HS-5 (cell line): ENCODE measurements at places on chromosomes 11 and 22.

DNA sequence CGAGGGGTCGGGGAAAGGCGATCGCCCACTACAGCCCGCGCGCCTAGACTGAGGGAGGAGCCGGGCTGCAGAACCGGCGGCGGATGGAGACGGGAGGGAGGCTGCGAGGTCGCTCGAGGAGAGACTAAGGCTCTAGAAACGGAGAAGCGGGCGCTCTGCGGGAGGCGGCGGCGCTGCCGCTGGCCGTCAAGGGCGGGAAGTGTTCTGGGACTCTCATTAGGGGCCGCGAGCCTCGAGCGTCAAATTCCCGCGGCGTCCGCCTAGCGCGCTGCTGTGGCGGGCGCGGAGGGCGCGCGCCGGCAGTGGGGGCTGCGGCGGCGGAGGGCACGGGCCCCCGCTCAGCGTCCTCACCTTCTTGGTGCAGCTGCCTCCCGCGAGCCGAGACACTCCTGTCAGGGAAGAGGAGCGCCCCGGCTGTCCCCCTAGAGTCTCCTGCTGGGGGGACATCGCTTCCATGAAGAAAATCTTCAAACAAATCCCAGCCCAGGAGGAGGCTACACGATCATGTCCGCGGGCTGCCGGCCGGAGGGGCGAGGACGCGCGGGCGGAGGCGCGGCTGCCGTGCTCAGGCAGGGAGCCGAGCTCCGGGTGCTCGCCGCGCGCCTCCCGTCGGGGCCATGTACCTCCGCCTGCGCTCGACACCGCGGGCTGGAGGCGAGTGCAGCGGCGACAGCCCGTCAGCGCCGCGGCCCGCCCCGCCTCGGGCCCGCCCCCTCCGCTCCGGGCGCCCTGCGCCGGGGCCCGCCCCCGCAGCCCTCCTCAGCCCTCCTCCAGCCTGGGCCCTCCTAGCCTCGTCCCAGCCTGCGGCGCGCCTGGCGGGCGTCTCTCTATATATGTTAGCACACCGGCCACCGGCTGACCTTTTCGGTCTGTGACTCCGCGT, at the start of gene ARHGAP20:
TSS of gene ARHGAP20 (minus strand) at position 662 of the 883 bp plus-strand sequence. CDS start at position 456, 206 bp downstream.
- no peak for DNase-seq

GRCh38 chr11:6438979-6439571, 1.7 kb downstream of the HPX start:
- DNase-seq: no peak

GRCh38 chr11:64759722-64760719, at the start of gene PYGM:
TSS of gene PYGM (minus strand) at chr11:64759974. CDS start at chr11:64759898, 76 bp downstream.
- no peak for DNase-seq

DNA sequence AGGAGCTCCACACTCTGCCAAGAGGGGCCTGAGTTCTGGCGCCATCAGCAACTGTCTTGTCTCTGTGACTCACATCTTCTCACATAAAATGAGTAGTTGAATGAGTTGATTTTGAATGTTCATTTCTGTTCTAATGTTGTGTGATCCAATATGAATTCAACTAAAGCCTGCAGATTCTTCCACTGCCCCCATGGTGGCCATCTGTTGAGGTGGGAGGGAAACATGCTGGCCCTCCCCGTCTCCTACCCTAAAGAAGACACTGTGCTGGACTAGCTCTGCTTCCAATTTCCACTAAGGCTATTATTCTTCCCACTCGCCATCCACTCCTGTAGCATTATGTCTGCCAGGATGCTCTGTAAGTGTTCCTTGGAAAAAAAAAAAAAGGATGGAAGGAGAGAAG, 555.6 kb upstream of the LARGE1 start:
- DNase-seq: no peak

GRCh38 chr11:67649634-67650510, 658 bp downstream of the ACY3 start:
- no peak for DNase-seq

- no peak for DNase-seq
These were observed 36.5 kb downstream of the KIAA0930 start for GRCh38 chr22:45204241-45204640.

DNA sequence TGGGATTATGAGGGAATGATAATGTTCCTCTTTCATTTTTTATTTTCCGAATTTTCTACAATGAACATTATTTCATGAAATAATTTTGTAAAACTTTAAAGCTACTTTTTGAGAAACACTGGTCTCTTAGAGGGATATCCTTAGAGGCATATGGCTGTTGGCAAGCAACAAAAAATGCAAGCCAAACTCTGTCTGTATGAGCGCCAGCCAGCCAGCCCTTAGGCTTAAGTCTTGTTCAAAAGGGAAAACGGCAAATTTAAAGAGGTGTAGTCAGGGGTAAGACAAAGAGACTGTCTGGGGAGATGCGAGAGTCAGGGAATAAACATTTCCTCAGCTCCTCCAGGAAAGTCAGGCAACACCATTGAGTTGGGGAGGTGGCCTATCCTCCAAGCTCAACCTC, 22.5 kb downstream of the ASCC2 start:
- no peak for DNase-seq

DNA sequence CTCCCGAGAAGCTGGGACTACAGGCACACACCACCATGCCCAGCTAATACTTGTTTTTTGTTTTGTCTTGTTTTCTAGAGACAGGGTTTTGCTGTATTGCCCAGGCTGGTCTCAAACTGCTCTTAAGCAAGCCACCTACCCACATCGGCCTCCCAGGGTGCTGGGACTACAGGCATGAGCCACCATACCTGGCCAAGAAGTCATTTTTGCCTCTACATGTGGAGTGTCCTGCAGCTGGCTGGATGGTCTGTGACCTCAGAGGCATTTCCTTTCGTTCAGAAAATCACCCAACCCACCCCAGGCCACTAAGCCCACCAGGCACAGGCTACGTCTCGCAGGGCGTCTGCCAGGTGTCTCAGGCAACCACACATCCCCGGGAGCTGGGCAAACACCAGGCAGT, 12.8 kb downstream of the SHANK2 start:
- no peak for DNase-seq

- DNase-seq: no peak
These were observed 6.8 kb upstream of the LIF start for GRCh38 chr22:30253205-30253852.

GRCh38 chr22:45448431-45448830, 34.9 kb downstream of the RIBC2 start:
- no peak for DNase-seq

DNA sequence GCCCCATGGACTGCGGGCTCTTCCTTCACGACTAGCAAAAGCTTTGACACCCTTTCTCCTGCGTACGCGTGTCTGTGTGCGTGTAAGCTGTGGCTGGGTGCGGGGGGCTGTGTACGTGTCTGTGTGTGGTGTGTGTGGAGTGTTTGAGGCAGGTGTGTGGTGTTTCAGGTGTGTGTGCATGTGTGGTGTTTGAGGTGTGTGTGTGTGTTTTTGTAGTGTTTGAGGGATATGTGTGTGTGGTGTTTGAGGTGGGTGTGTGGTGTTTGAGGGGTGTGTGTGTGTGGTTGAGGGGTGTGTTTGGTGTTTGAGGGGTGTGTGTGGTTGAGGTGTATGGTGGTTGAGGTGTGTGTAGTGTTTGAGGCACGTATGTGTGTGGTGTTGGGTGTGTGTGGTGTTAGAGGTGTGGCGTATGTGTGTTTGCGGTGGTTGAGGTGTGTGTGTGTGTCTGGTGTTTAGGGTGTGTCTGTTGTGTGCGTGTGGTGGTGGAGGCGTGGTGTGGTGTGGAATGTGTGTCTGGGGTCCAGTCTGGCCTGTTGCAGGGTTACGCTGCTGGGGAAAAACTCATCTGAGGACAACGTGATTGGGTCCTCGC, 687 bp upstream of the ARSA start:
- no peak for DNase-seq

DNA sequence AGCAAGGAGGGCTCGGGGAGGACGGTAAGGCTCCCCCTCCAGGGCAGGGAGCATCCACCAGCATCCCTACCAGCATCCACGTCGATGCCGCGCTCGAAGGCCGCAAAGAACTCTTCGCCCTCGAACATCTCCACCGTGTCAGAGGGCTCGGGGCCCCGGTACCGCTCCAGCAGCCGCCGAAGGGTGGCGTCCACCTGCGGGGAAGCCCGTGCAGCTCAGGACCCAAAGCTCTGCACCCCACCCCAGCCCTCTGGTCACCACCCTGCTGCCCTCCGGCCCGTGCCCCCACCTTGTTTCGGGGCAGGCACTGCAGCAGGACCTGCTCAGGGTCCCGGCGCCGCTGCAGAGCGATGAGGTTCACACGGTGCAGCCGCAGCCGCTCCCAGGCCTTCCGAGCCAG, 2.4 kb upstream of the SLC25A22 start:
- no peak for DNase-seq

DNA sequence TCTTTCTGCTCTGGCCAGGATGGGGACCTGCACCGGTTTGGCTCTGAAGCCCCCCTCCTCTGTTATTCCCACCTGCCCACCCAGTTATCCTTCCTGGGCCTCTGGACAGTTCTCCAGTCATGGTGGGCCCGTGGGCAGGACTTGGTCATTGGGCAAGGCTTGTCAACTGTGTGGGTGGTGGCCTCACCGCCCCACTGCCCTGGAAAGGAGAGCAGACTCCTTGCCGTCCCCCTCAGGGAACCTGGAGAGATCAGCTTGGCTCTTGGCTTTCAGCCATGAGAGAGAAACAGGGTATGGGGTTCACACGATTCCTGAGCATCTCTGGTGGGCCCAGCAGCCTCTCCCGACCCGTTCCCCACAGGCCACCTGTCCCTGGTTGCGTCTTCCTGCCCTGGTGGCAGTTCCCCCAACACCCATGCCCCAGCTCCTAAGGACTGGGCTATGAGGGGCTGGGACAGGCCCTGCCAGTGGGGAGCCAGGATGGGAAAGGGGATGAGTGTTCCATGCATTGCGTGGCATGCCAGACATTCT, 92.3 kb downstream of the MORC2 start:
- DNase-seq: no peak

DNA sequence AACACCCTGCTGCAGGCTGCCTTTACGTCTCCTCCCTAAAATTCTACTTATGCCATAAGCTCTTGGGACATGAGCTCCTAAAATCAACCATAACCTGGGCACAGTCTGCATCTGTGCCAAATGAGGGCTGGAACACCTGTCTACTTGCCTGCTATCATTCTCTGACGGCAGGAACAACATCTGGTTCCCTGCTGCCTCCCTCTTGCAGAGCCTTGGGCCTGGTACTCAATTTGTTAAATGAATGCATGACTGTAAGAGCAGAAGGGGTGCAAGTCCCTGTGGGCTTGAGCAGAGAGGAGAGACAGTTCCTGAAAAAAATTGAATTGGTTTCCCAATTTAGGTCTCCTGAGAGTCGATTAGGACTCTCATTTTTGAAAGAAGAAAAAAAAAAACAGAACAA, 66.7 kb upstream of the CSNK2A3 start:
- no peak for DNase-seq

DNA sequence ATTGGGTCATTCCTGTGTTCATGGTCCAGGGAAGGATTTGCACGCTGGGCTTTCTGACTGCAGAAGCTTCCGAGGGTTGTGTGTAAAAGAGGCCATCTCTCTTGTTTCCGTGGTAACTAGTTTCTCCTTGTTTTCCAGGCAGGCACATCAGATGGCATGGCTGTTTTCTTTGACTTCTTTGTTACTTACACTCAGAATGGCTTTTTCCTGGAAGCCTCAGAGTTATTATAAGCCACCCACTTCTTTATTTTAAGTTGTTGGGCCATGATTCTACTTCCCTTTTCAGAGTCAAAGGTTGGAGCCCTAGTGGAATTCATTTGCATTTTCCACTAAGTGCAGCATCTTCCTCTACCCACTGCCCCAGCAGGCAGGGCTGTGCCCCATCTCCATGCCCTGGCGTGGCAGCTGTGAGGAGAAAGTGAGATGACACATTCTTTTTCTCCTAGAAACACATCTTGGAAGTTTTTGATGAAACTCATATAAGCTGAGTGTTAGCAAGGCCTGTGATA, 94.9 kb downstream of the PRR5L start:
- no peak for DNase-seq

GRCh38 chr11:100557830-100558611, 129.1 kb upstream of the ARHGAP42 start:
- peak; percentile 79 for DNase-seq

DNA sequence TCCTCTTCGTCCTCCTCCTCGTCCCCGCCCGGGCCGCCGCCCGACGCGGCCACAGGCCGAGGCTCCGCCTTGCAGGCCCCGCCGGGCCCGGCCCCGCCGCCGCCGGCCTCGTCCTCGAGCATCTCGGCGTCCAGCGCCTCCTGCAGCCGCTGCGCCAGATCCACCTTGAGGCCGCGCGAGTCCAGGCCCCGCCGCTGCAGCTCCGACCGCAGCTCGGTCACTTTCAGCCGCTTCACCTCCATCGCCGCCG, 417 bp downstream of the HNRNPUL2 start:
- DNase-seq: no peak

- DNase-seq: no peak
These were observed 16.7 kb downstream of the INCENP start for GRCh38 chr11:62140304-62141110.
